ENCODE measurements at places on chromosomes 13 and 19.
A peak's percentile ranks its signal among the peaks of the same experiment; 100 is the strongest.

DNA sequence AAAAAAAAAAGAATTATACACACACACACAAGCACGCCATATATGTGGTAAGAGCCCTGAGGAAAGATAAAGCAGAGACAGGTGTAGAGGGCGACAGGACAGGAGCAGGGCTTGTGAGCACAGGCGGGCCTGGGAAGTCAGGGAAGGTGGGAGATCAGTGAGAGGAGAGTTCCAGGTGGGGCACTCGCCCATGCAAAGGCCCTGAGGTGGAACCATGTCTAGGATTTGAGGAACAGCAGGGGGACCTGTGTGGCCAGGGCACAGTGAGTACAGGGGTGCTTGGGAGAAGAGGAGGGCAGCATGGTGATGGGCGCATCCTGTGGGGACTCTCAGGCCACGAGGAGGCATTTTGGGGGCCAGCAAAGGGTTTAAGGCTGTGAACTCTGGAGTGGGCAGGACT is 32.5 kb upstream of the NCCRP1 start:
- DNase-seq = no peak

DNA sequence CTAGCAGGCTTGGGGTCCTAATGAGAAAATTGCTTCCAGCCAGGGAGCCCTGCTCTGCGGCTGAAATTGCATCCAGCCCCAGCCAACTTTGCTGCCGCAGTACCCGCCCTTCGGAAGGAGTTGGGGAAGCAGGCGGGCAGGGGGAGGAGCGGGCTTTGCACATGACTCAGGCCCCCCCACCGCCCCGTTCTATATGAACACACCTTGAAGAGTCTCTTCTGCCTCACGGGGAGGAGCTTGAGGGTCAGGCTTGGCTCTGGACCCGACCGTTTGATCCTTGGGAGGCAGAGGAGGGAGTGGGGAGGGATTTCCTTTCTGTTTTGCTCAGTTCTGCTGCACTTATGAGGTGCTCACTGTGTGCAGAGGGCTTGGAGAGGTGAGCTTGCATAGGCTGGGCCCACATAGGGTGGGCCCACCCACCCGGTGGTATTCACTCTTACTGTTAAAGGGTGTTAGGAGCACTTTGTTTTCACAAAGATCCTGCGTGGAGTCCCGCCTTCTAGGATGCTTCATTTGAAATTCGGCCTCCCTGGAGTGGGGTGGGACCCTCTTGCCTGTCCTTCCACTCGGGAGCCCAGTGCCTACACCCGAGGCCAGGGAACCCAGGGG is 46.5 kb downstream of the LYL1 start:
- no peak for DNase-seq

DNA sequence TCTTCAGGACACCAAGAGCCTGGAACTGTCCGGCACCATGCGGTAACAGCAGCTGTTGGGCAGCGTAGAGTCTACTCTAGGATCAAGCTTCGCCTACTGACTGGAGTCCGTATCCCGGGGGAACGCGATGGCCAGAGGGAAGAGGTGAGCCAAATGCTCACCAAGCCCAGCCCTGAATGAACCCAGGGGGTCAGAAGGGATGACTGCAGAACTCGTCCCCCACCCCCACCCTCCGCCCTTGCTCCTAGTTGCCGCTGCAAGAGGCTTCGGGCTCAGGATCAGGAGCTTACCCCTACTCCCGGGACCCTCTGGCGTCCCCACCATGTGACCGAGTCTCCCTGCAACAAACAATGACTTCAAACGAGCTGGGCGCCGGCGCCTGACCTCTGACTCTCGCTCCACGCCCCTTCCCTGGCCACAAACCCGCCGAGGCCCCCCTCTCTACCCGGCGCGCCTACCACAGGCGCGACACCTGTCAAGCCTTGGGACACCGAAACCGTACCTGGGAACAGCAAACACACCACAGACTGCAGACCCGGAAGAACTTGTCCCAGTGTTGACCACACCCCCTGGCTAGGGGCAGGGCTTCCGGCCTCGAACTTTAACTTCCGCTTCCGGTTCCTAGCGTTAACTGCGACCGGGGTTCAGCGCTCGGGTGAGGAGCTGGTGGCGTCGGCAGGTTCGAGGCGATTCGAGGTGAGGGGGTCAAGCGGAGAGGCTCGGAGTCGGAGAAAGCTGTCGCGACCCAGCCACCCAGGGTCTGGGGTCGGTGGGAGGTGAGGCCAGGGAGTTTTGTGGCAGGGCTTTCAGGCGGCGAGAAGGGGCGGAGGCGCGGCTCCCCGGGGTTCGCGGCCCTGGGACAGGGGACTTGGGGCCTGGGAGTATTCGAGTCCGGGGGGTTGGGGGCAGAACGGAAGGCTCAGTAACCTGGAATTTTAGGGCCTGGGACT is at the start of gene UBL5:
TSS of gene UBL5 (plus strand) at position 630 of the 950 bp plus-strand sequence. CDS start 420 bp downstream, outside the sequence.
- peak; percentile 79 for DNase-seq

- no peak for DNase-seq
These were observed 11.0 kb downstream of the GAS6 start for GRCh38 chr13:113852536-113853517.

- no peak for DNase-seq
These were observed 29.6 kb upstream of the UBE2L5 start for GRCh38 chr13:30392681-30393045.

DNA sequence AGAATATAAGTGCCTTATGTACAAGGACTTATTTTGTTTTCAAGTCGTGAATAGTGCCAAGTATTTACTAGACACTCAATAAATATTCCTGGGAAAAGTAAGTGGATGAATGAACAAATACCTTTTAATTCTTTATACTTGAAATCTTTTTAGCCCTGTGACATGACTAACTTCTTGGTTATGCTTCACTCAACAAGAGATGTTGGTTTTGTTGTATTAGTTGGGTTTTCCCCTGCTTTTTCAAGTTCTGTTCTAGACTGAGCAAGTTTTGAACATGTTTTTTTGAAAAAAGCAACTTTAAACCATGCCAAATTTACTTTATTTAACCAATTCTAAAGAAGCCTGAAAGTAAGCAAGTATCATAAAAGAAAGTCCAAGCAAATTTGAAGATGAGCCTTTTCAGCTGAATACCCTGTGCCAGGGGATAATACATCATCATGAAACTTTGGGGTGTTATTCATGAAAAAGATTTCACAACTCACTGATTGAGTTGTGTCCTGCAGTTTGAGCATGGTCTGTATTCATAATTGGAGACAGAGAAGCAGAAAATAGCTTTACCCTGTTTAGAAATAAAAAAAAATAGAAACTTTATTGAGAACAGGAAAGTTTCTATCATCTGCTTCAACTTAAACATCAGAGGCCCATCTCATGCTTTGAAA is 11.1 kb downstream of the LMO7 start:
- no peak for DNase-seq

GRCh38 chr19:23415561-23416191 is 20.4 kb upstream of the ZNF91 start:
- no peak for DNase-seq

DNA sequence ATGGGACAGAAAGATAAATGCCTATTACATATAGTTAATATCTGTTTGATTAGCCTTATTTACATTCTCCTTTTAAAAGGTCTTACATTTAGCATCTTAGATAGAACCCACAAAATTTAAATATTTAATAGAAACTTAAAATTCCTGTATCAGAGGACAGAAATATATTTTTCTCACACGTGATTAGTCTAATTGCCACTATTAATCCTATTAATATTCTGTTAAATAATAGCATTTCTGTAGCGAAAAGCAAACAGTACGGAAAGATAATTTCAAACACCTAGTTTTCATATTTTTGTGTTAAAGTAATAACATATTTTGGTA is 380 bp upstream of the ZNF30 start:
- DNase-seq = no peak

- no peak for DNase-seq
These were observed 95.8 kb downstream of the DNAJC15 start for GRCh38 chr13:43119206-43119605.

- no peak for DNase-seq
These were observed 5.3 kb upstream of the SLC5A5 start for GRCh38 chr19:17866312-17866963.

GRCh38 chr19:55255618-55256423 is 3.0 kb downstream of the PPP6R1 start:
- DNase-seq = no peak

DNA sequence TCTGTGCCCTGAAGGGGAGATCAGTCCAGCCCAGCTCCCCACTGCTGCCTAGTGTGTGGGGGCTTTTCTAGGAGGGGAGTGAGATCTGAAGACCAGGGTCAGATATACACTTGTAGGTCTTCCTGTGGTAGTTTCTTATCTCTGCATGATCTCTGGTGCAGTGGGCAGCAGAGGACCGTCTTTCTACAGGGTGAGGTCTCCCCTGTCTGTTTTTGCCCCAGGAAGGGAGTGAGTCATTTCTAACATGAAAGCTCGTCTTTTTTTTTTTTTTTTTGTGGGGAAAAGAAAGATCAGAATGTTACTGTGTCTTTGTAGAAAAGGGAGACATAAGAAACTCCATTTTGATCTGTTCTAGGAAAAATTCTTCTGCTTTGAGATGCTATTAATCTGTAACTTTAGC is 8.8 kb upstream of the ZNF808 start:
- no peak for DNase-seq

- DNase-seq = no peak
These were observed 15.4 kb upstream of the SIGLEC6 start for GRCh38 chr19:51546650-51547396.

- DNase-seq = peak; percentile 25
These were observed at the start of gene DNAJC15 for GRCh38 chr13:43023289-43023963. Gene DNAJC15, plus strand, starts transcription at chr13:43023586. Its CDS starts 41 bp downstream, at chr13:43023627.

DNA sequence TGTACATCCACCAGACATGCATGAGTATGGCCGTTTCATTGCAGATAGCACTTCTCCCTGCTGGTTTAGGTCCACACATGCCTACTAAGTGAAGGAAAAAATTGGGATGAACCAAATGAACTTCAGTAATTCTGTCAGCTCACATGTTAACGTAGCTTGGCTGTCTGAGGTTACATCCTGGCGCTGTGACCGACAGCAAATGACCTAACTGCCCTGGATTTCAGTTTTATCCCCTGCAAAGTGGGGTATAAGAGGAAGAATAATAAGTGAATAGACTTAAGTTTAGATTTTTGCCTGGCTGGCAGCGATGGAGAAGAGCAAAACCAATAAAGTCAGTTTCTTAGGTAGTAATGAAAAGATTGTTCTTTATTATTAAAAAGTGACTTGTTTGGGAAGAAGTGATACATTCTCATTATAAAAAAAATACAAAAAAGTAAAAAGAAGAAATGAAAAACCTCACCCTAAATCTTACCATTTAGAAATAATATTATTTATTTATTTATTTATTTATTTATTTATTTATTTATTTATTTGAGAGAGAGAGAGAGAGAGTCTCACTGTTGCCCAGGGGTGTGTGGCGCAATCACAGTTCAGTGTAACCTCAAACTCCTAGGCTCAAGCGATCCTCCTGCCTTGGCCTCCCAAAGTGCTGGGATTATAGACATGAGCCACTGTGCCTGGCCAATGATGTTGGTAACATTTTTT is 4.2 kb upstream of the RNF113B start:
- no peak for DNase-seq

Measured in stimulated activated CD4-positive, alpha-beta T cell treated with anti-CD3 and anti-CD28 coated beads, Interleukin-15, amount 100 ng/mL, for 1 hour (primary cell).